Activated CD4-positive, alpha-beta memory T cell treated with anti-CD3 and anti-CD28 coated beads for 36 hours (primary cell): ENCODE measurements at places on chromosomes 7 and 10.

DNA sequence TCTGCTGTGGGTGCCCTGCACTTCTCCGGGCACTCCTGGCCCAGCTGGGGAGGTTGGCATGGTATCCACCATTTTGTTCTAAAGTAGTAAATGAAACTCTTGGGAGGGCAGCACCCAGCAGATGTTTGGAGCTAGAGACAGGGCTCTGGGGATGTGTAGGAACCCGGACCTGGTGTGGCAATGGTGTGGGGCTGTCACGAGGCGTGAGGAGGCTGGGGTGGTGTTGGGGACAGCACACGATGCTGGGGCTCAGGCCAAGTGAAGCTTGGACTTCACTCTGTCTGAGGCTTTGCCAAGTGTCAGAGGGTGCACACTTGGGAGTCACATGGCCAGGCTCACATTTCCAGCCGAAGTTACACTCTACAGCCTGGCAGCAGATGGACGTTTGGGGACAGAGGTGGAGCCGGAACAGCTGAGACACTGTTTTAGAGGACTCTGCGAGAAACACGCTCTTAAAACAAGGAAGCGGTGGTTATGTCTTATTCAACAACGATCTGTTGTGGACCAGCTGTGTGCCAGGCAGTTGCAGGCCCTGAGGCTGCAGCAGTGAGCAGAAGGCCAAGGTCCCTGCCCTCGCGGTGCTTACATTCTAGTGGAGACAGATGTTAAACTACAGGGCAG is 118.2 kb downstream of the CUX1 start:
- no peak for DNase-seq

- no peak for DNase-seq
Measured at GRCh38 chr7:7868572-7868899, 100.1 kb upstream of the GLCCI1 start.

- DNase-seq = no peak
Measured at GRCh38 chr7:91880016-91880412, 488 bp downstream of the MTERF1 start.

DNA sequence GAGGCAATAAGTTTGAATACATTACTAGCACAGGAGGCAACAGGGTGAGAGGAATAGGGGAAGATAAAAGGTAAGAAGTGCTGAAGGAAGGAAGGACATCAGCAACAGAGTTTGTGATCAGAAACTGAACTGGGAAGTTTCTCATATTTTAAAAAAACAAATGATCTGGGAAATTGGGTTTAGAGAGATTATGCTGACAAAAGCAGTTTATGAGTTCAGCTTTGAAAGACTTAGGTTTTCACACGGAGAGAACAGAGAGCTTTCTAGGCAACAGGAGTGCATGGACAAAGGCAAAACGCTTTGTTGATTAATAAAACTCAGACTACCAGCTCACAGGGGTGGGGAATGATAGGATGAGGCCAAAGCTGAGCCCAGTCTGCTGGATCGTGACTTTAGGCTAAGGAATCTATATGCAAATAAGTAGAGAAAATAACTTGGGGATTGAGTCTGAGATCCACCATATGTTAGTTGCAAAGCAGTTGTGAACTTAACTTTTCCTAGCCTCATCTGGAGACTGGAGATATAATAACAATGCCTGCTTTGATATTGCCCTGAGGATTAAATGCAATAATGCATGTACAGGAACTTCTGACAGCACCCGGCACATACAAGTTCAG is 4.2 kb downstream of the OSBPL3 start:
- DNase-seq = no peak

GRCh38 chr10:124589491-124590041 is 127.9 kb downstream of the LHPP start:
- DNase-seq = no peak

DNA sequence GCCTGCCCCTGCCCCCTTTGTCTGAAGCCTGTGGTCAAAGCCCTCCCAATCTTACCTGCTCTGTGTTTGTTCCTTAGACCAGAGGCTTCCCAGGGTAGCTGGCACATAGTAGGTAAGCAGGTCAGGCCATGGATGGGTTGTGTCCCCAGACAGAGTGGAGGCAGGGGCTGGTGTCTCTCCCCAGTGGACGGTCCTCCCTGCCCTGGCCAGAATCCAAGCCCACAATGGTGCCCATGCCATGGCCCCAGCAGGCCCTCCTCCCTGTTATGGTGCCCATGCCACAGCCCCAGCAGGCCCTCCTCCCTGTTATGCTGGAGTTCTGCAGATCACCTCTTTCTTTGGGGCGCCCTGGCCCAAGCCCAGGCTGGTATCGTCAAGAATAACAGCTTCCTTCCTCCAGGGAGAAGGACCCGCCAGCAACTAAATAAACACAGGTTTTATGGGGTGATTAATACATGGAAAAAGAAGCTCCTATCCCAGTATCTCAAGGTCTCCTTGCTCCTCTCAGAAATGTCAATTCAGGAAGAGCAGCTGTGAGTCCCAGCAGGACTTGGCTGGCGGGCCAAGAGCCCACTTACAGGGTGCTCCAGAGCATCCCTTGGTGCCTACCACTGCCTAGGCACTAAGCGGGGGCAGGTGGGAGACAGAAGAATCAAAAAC is 82.0 kb downstream of the NEURL1 start:
- DNase-seq = no peak
